ENCODE measurements at places on chromosomes 6 and 20.
A peak's percentile ranks its signal among the peaks of the same experiment; 100 is the strongest.

DNA sequence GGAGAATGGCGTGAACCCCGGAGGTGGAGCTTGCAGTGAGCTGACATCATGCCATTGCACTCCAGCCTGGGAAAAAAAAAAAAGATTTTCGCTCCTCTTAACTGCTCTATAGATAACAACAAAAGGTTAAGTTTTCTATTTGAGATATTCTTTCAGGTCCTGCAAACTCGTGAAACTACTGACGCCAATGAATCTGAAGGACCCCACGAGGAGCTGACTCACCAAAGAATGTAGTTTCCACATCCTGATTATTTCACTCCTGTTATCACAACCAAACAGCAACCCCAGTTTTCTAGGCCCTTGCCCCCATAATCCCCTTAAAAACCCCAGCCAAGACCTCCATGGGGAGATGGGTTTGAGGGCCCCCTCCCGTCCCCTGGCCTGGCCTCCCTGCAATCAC lies 58.7 kb downstream of the OTOR start:
- no peak for DNase-seq

DNA sequence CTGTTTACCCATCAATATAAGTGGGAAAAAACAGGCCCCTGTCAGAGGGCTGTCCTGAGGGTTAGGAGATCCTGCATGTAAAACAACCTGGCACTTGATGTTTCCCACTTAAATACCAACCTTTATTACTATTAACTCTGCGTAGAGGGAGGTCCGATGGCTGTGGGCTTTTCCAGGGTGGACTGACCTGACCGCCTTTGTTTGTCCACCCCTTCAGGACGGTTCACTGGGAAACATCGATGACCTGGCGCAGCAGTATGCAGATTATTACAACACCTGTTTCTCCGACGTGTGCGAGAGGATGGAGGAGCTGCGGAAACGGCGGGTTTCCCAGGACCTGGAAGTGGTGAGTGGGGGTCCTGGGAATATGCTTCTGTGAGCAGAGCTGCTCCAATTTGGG lies 47.3 kb downstream of the SASH1 start:
- DNase-seq, result no peak

GRCh38 chr6:46690911-46691451 lies 3.3 kb downstream of the TDRD6 start:
- DNase-seq, result no peak

GRCh38 chr6:2579804-2580570 lies 170.7 kb downstream of the MYLK4 start:
- no peak for DNase-seq

DNA sequence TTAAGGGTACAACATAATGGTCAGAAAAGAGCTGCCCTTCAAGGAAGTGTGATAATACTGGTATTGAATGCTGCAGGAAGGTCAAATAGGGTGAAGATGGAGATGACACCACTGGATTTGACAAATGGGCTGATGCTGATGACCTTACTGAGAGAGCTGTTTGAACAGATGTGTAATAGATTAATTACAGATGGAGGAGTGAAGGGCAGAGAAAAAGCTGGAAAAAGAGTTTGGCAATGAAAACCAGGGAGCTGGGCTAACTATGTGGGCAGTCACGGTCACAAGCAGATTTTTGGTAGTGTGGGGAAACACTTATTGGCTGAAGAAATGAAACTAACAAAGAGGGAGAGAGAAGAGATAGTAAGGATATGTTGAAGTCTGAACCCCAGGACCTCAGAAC lies 83.6 kb upstream of the ENPP5 start:
- DNase-seq, result no peak

DNA sequence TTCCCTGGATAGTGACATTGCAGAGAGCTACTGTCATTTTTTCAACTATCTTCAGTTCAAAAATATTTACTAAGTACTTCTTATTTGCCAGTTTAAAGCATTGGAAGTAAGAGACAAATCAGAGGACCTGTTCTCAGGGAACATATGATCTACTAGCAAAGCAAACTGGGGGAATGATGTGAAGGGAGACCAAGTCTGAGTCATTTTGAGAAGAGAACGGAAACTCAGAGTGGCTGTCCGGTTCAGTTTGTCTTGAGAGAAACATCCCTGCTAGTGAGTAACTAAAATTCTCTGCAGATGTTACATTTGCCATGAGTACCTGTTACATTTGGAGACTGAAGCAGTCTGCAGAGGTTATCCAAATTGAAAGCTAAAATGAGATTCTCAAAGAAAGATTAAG lies 118.3 kb downstream of the KCNQ5 start:
- no peak for DNase-seq

GRCh38 chr6:143515766-143516355 lies 4.3 kb upstream of the FUCA2 start:
- no peak for DNase-seq

GRCh38 chr6:117493470-117493869 lies 11.0 kb downstream of the DCBLD1 start:
- no peak for DNase-seq

DNA sequence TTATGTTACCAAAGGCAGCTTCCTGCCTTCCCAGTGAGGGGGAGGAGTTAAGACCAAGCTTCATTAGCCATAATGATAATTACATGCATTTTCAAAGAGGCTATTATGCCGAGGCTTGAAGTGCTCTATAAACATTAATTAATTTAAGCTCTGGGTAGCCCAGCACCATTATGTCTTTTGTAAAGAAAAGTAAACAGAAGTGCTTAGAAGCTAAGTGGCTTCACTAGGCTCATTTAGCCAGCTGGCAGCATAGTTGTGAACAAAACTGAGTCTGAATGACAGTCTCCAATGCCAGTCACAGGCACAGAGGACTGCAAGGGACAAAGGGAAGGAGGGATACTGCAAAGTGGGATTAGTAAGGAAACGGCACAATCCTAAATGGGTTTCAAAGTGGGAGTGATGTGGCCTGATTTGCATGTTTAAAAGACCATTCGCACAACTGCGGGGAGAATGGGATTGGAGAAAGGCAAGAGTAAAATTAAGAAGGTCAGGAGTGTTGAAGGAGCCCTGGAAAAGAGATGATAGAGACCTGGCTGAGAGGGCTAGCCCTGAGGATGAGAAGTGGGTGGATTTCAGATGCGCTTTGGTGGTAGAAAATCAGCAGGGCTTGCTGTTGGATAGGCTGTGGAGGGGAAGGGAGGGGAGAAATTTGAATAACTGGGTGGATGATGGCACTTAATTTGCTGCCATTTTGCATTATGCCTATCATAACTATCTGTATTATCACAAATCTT lies 20.1 kb upstream of the ISM1 start:
- DNase-seq, result no peak

DNA sequence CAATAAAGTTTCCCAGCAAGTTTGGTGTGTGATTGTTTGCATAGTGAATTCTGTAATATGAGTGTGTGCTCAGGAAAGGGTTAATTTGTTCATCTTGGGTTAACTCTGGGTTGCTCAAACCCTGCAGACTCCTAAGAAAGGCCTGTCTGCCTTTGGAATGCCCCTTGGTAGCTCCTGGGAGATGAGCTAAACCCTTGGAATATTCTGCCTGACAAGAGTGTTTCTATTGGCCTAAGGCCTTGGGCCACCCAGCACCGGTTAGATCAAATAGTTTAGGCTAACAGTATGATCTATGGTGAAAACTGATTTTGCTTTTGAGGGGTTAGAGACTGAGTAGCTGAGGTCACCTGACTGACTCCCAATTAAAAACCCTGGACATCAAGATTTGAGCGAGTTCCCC lies 248.3 kb downstream of the GRM1 start:
- no peak for DNase-seq

DNA sequence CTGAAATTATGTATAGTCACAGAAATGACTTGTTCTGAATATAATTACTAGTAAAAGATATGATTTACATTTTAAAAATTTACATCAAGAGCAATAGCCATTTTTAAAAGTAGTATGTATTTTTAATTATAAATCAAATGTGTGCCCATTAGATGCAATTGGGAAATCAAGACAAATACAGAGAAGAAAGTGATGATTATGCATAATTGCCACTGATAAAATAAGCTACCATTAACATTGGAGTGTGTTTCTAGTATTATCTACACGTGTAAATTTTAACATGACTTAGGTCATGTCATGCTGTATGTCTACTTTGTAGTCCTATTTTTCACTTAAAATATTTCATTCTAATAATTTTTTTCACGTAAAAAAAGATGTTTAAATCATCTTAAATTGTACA lies 22.8 kb upstream of the MEI4 start:
- no peak for DNase-seq

GRCh38 chr20:24871480-24872213 lies 77.4 kb upstream of the CST7 start:
- no peak for DNase-seq

DNA sequence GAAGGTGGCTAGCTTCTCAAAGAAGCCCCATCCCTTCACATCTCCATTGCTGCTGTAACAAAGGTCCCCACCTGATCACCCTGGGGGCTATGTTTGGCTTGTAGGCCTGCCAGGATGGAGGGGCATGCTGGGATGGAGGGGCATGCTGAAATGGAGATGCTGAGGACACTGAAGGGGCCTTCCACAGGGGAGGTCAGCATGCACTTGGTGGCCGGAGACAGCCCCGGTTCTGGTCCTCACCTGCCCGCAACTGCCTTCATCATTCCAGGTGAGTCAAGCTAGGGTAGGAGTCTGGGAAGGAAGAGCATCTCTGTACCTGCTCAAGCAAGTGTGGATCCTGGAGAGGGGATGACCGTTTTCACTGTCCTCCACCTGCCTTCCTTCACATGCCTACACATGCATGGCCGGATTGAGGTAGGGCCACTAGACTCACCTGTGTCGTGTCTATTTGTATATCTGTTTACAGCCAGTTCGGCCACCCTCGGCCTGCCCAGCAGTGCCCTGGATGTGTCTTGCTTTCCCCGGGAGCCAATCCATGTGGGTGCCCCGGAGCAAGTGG lies 6.0 kb downstream of the L3MBTL1 start:
- peak; percentile 51 for DNase-seq

DNA sequence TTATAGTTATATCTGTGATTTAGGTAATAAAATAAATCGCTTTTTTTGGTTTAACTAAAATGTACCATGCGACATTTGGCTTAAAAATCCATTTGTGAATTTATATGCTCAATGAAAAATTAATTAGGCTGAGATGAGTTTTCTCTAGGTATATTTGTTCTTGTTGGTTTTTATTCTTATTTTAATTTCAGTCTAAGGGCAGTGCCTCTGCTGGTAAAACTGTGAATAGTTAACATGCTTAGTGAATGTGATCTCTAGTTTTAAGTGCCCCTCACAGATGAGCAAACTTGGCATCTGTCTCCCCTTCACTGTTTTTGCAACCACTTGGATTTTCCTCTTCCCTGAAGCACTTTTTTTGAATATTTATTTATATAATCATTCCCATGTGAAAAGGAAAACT lies 822.7 kb downstream of the GRIK2 start:
- DNase-seq, result no peak

DNA sequence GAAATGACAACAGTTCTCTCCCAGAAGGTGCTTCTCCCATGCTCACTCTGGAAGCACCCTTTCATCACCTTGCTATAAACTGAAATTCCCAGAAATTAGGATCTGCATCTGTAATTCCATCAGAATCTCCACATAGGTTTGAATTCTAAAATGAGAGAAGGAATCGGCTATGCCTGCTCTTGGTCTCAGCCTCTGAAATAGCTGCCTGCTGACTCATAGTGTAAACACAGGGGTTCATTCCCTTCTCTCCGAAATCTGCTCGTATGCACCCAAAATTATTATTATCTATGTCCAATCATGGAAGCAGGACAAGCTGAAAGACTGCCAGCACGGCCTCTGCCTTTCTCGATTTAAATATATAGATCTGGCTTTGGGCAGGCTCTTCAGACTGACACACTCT lies 74.6 kb upstream of the TAB2 start:
- DNase-seq, result peak; percentile 13

DNA sequence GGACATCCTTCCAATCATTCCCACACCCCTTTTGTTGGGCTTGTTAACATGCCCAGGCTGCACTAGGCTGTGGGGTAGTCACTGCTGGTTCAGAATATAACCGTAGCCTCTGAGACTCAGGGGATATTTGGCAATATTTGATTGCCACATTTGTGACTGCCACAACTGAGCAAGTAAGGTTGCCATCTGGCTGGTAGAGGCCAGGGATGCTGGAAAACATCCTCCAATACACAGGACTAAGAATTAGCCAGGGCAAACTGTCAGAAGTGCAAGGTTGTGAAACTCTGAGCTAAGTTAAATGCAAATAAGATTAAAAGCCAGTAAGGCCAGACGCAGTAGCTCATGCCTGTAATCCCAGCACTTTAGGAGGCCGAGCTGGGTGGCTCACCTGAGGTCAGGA lies 112.0 kb downstream of the ZMYND8 start:
- no peak for DNase-seq

- DNase-seq, result no peak
Measured at GRCh38 chr6:96849615-96850014, 12.3 kb upstream of the GPR63 start.

GRCh38 chr20:32497589-32498224 lies 87.4 kb downstream of the NOL4L start:
- DNase-seq, result no peak

- peak; percentile 32 for DNase-seq
Measured at GRCh38 chr6:80133020-80133419, 26.5 kb downstream of the BCKDHB start.

GRCh38 chr6:123625696-123626095 lies 11.1 kb downstream of the TRDN start:
- DNase-seq, result no peak

GRCh38 chr6:43070028-43070632 lies 6.0 kb upstream of the PTK7 start:
- peak; percentile 63 for DNase-seq
